ENCODE measurements at places on chromosomes 1 and 21.

- peak; percentile 62 for DNase-seq
Observed at GRCh38 chr21:30434033-30434631, 4.1 kb downstream of the KRTAP13-4 start.

DNA sequence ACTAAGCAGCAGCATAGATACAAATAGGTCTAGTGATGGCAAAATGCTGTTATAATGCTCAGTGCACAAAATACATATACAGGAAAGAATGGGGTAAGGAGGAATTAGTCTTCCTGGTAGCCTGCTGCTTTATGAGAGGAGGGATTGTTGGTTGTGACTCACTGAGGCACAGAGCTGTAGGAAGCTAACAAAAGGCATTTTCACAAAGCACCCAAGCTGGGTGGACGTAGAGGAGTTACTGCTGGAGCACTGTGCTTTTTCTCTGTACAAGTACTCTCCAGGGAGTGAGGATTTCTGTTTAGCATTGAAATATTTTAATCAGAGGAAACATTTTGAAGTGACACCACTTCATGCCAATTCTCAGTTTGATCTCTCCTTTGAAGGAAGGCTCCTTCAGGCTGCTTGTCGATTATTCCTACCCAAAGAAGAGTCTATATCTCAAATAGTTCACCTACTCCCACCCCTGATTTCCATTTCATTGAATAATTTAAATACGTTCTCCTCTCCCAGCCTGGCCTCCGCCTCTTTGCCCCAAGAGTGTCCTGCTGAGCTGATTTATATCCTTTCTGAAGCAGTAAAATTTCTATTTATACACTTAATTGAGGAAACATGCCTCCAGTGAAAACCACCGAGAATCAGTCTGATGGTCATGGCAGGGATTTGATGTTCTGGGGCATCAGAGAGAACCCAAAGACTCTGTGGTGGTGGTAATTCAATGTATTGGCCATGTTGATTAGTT, 271.9 kb downstream of the HHAT start:
- no peak for DNase-seq

- DNase-seq: no peak
Observed at GRCh38 chr21:27841084-27841672, 874.3 kb upstream of the ADAMTS5 start.

DNA sequence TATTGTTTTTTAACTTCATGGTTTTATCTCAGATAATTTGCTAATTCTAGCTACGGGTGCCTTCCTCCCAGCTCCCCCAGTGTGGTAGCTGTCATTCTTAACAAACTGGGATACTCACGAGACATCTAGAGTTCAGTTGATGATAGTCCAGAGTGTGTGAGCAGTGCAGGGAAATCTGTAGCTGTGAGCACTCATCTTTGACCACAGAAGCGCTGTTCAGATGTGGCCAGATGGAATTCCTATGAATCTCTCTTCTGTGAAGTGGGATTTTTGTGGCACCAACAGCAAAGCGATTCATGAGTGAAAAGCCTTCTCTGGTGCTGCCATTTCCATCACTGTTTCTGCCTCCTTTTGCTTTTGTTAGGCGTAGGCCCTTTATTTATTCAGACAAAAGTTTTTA, 125.1 kb downstream of the NFIA start:
- DNase-seq: no peak

DNA sequence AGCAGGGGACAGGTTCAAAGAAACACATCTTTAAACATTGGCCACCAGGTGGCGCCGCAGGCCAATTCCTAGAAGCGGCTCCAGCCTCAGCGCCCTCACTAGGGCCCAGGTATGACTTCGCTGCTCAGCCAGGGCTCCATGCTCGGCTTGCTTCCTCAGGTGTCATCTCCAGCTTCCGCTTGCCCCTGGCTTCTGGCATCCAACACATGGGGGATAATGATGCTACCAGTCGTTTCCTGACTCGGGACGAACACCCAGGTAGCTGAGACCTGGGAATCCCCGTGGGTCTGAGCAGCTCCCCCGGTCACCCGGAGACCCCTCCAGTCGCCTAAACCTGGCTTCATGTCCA, 8.5 kb upstream of the MEX3A start:
- peak; percentile 77 for DNase-seq

DNA sequence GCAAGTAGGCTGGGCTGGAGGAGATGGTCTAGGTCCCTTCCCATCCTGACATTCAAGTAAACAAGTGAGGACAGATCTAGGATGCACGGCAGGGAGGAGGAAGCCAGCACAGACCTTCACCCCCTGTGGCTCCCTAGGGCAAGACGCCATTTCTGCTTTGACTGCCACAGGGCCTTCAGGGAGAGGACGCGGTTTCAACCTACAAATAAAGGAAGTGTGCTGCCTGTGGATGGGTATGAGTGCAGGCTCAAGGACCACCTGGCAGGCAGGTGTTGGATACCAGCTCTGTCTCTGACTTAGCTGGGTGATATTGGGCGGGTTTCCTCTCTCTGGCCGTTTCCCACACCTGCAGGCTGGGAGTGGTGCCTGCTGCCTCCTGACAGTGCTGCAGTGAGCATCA, 16.2 kb downstream of the SLC2A1 start:
- no peak for DNase-seq

GRCh38 chr1:53172426-53173128, 24.0 kb upstream of the CPT2 start:
- peak; percentile 72 for DNase-seq

- DNase-seq: no peak
Observed at GRCh38 chr1:248890549-248891498, 15.2 kb upstream of the PGBD2 start.

GRCh38 chr21:27498025-27498424, 531.1 kb upstream of the ADAMTS5 start:
- peak; percentile 1 for DNase-seq

- no peak for DNase-seq
Observed at GRCh38 chr1:11533790-11534787, 55.1 kb downstream of the DISP3 start.

DNA sequence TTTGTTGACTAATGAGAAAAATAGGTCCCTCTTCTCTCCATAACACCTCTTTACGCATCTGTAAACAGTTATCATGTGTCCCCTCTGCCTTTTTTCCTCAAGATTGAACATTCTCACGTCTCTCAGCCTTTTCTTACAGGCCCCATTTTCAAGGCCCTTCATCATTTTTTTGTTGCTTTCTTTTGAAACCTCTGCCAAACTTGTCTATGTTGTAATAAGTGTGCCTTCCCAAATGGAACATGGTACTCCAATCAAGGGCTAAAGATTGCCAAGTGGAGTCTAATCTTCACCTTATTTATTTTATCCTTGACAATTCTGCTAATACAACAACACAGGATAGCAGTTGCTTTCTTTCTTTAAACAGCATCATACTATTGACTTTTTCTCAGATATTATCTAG, 280.3 kb downstream of the USH2A start:
- no peak for DNase-seq

- DNase-seq: peak; percentile 93
Observed at GRCh38 chr1:26788836-26789611, 1.3 kb downstream of the PIGV start.

DNA sequence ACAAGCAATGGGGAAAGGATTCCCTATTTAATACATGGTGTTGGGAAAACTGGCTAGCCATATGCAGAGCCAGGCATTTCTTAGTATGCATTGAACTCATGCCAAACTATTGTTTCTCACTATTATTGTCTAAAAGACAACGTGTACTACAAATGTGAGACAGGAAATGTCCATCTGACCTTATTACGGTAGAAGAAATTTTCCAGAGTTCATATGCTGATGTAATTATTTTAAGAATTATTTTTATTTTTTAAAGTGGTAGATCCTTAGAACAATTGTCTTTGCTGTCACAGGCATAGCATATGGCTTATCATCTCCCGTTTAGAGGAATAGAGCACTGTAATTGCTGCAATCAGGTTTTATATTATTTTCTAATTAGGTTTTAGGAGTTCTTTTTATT, 75.2 kb upstream of the S1PR1 start:
- DNase-seq: no peak

DNA sequence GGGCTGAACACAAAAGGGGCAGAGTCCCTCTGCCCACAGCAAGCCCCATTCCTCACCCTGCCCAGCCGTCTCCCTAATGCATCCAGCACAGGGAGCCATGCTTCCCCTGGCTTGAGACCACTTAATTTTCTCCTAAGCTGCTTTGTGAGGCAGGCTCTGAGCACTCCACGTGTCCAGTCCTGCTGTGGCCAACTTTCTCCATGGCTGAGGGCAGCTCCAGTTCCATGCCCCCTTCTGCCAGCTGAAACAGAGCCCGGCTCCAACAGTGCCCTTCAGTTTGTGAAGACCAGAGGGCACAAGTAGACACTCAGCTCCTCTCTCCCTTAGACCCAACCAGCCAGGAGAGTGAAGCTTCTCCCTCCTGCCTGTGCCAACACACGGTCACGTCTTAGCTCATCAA, 33.8 kb downstream of the PLEKHA6 start:
- DNase-seq: no peak

DNA sequence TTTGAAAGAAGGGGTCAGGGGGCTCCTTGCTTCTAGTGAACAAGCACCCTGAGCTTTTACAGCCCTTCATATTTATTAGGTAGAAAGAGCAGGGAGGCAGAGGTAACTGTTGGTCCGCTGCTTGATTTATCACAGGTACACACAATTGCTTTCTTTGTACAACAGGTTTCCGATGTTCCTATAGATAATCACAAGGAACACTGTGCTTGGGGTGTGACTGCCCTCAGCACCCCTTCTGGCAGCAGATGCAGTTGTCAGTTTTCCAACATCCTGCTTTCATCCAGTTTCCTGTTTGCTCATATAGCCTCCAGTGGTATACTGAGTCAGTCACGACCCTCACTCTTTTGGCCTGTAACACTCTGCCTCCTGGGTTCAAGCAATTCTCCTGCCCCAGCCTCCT, 40.6 kb downstream of the SCP2 start:
- no peak for DNase-seq

DNA sequence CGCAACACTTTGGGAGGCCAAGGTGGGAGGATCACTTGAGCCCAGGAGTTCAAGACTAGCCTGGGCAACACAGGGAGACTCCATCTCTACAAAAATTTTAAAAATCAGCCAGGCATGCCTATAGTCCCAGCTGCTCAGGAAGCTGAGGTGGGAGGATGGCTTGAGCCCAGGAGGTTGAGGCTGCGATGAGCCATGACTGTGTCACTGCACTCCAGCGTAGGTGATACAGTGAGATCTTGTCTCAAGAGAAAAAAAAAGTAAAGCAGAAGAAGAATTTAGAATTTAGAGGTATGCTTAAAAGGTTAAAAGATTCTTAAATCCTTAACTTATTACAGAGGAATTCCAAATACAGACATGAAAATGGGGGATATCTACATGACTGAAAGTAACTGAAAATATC, 79.5 kb downstream of the SMYD3 start:
- no peak for DNase-seq

DNA sequence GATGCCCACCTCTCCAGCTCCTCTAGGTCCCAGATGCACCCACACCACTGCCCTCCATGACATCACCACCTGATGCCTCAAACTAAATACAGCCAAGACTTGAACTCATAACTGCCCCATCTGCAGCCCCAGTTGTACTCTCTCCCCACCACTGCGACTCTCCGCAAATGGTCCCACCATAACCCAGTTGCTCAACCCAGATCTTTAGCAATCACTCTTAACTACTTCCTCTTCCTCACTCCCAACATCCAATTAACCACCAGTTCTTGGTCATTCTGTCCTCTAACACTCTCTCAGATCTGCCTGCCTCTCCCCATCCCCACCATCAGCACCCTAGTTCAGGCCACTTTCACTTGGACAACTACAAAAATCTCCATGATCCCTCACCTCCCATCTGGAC, 36.8 kb upstream of the PLA2G2C start:
- DNase-seq: no peak

- DNase-seq: peak; percentile 53
Observed at GRCh38 chr1:228141226-228142044, 1.4 kb downstream of the GUK1 start.

DNA sequence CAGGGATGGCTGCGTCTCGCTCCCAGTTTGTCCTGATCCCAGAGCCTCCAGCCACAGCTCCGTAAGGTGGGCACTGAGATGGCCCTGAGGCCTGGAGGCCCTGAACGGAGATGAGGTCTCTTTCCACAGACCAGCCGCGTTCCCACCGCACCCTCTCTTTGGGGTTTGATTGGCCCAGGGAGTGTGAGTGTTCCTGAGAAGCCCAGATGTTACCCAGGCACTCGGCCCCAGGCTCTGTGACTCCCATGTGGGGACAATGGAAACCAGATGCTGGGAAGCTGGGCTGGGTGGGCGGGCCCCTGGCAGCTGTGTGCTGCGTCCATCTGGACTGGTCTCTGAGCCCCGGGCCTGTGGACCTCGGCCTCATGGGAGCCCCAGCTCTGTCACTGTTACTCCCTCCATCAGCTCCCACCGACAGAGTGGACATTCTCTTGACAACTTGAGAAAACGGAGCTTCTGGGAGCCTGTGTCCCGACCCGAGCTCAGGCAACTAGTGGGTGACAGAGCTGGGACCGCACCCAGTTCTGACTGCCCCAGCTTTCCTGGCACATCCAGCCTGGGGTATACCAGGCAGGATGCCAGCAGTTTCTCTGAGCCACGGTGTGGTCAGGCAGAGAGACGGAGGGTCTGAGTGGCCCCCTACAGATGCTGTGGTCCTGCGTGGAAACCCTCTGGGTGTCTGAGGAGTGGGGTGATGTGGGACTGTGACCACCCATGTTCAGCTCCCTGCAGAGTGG, 9.8 kb upstream of the COL6A1 start:
- DNase-seq: no peak

GRCh38 chr1:29259802-29260441, 23.6 kb downstream of the PTPRU start:
- DNase-seq: no peak

DNA sequence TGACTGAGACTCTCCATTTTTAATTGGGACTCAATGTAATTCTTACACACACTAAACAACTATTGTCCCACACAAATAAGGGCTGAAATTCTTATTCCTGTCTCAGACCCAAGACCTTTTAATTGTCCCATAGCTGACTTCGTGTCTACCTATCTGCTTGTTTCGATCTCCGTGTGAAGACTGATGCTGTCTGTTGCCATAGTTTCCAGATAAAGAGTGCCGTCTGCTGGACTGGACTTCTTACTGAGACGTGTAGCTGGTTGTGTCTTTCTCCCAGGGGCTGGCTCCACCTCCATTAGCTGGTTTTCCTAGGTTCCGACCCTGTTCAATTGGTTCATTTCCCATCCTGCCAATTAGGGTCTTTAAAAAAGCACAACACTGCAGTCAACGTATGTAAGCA, 235.3 kb upstream of the PLXNA2 start:
- DNase-seq: no peak
